ENCODE measurements at places on chromosomes 3 and 15.

DNA sequence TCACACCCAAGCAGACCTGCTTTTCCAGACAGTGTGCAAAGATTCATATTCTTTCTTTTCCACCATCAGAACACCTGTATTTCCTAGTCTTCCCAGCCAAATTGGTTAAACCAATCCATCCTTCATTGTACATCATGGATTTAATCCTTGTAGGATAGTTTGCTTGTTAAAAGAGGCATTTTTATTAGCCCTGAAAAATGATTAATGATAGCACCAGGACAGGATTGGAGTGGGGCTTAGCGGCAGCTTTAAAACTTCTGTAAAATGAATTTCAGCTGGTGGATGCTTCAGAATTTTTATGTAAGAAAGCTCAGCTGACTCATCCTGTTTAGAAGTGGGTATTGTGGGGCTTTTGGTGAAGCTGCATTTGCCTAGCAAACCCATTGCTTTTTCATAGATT, 36.1 kb upstream of the ARHGEF26 start:
- no peak for DNase-seq

DNA sequence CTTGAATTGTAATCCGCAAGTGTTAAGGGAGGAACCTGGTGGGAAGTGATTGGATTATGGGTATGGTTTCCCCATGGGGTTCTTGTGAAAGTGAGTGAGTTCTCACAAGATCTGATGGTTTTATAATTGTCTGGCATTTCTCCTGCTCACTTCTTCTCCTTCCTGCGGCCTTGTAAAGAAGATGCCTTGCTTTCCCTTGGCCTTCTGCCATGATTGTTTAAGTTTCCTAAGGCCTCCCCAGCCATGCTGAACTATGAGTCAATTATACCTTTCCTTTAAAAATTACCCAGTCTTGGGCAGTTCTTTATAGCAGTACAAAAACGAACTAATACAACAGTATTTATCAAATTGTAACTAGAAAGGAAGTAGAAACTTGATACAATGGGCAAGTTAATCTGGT, 31.9 kb downstream of the IFT57 start:
- no peak for DNase-seq

DNA sequence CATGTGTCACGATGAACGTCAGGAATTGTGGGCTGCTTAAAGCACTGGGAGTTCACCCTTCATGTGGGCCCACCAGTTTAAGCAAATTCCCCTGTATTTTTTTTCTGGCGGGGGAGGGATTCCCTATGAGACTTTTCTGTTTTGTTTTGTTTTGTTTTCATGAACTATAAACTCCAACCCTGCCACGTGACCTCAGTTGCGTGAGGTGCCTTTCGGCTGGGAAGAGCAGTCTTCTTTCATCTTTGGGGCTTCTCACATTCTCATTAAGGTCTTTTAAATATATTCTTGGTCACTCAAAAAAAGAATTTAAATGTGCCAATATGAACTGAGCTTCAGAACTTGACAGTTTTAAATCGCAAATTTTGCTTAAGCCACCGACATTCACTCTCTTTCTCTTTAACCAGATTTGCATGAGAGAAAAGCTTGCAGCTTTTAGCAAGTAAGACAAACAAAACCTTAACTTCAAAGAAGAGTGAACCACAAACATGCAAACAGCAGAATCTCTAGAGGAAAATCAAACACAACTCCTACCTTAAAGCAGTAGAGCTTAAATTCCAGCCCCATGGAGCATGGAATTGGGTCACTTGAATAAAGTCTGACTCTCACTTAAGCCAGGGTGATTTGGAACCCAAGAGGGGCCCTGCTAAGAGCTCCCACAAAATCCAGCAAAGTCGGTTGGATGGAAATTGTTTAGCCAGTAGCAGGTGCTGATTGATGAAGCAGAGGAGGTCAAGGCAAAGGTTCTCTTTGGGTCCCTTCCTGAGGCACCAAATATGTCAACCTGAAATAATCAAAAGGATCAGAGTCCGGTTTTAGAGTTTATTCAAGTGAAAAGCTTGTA, 699.8 kb upstream of the GBE1 start:
- no peak for DNase-seq

GRCh38 chr3:126679318-126679751, 24.4 kb upstream of the TXNRD3 start:
- peak; percentile 75 for DNase-seq

GRCh38 chr3:140455521-140456214, 222.2 kb upstream of the TRIM42 start:
- no peak for DNase-seq

DNA sequence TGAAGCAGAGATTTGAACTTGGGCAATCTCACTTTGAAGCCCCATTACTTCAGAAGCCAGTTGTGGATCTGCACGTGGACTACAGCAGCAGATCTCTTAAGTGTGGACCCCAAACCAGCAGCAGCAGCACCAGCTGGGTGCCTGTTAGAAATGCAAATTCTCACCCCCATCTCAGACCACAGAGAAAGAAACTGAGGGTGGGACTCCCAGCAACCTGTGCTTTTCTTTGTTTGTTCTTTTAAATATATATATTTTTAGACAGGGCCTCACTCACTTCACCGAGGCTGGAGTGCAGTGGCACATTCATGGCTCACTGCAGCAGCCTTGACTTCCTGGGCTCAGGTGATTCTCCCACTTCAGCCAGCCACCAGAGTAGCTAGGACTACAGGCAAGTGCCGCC, 53.2 kb downstream of the SLTM start:
- DNase-seq: no peak

DNA sequence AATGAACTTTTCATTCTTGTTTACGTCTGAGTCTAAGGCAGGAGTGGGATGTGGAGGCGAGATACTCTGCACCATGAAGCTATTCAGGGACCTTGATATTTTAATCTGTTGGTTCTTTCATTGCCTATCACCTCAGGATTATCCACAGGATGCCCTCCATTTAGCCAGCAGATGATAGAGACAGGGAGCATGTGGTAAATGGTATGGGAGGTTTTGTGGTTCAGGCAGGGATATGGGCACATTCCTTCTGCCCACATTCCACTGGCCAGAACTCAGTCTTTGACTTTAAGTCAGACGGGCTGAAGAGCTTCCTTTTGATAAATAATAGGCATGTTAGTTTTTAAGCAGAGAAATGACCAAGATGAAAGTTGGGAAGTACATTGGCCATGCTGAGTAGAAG, 548.0 kb upstream of the CCDC54 start:
- DNase-seq: no peak

DNA sequence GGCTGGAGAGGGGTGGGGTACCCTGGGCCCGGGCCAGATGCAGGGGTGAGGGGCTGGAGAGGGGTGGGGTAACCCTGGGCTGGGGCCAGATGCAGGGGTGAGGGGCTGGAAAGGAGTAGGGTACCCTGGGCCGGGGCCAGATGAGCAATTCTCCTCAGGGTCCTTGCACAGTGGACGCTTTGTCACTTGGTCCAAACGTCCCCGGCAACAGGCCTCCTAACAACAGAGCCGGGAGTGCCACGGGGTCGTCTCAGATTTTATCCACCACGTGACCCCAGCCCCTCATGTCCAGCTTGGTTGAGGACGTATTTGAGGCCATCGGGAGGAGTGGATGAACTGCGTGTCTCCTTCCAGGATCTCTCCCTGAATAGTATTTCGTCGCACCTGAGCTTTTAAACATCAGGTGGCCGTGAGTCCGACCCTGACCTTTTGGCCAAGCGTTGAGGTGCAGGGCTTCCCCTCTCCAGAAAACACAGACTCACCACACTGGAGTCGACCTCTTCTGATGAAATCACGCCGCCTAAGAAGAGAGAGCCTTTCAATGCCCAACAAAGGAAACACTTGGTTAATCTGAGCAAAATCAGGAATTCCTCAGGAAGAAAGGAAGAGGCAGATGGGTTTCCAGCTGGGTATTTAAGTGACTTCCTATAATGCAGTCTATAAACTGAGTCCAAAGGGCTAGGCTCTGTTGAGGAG, 12.8 kb upstream of the LRRC15 start:
- DNase-seq: no peak
